NCI-H524 (cell line): ENCODE measurements at places on chromosomes 11 and 22.

GRCh38 chr11:64776875-64777274, 1.5 kb downstream of the SF1 start:
- DNase-seq = no peak

DNA sequence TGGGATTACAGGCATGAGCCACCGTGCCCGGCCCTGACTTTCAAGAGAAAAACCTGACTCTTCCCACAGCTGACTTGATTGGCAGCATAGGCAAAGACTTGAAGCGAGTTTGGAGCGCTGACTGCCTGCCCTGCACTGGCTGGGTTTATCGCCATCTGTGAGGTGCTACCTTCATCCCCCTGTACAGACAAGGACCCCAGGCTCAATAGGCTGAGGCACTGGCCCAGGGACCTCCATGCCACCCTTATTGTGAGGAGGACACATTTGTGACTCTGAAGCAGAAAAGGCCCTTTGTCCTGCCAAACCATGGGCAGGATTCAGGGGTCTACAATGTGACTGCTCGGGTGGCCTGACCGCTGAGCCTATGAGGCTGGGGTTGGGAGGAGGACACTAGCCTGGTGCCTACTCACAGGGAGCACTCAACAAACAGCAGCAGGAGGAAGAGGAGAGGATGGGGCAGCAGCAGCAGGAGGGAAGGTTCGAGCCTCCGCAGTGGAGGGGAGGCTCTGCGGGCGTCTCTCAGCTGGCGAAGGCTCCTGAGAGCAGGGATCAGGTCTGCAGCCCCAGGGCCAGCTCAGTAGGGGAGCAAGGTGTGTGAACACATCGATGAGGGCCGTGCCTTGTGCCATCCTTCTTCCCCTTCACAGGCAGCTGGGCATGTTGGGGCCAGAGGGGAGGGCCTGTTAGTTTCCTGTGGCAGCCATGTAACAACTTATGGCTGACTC, 72.9 kb upstream of the WNT7B start:
- DNase-seq = no peak

DNA sequence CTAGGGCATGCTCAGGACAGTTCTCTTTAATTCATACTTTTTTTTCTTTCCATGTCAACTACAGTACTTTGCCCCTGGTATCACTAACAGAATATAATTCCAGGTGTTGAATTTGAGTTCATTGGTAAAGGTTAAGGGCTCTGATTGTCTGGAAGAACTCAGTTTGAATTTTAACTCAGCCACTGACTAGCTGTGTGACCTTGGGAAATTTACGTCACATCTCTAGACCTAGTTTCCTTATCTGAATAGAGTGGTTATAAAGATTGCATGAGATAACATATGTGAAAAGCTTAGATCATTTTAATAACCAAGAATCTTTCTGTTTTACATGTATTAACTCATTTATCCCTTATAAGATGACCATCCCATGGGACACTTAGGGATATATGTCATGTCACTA, 15.8 kb upstream of the ZC3H12C start:
- no peak for DNase-seq

GRCh38 chr22:44055805-44056204, 31.7 kb downstream of the PARVB start:
- DNase-seq = no peak

GRCh38 chr11:3205261-3206155, 13.1 kb downstream of the MRGPRG start:
- DNase-seq = no peak

- no peak for DNase-seq
Measured at GRCh38 chr11:68314203-68315170, 2.1 kb downstream of the LRP5 start.

- no peak for DNase-seq
Measured at GRCh38 chr11:128210148-128210940, 377.0 kb downstream of the ETS1 start.

DNA sequence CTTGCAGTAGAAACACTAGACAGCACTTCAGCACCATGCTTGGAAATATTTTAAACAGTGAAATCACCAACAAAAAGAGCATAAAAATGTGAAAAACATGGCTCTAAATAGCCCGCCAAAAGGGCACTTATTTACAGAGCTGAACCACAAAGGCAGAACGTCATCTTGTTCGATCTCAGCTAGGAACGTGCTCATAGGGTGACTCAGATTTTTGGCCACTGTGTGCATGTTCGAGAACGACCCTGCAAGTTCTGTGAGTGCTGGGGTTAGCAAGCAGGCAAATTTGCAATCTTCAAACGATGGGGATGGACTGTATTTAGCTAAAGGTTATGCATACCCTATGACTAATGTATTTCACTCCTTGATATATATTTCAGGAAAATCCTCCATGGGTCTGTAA, 30.6 kb downstream of the OR2AT4 start:
- no peak for DNase-seq

DNA sequence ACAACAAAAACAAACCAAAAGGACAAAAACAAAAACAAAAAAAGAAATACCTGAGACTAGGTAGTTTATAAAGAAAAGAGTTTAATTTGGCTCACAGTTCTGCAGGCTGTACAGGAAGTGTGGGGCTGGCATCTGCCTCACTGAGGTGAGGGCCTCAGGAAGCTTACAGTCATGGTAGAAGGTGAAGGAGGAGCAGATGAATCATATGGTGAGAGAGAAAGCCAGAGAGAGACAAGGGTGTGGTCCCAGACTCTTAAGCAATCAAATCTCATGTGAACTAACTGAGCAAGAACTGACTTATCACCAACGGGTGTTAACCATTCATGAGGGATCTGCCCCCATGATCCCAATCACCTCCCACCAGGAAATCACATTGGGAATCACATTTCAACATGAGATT, 58.8 kb upstream of the ZBED5 start:
- no peak for DNase-seq

- no peak for DNase-seq
Measured at GRCh38 chr11:79661373-79661772, 220.5 kb upstream of the TENM4 start.
